ENCODE measurements at places on chromosomes 11 and 22. TPM values are rescaled to one million over a fixed set of nuclear protein-coding genes. Genes with fewer than 3 reads are reported as not detected.

DNA sequence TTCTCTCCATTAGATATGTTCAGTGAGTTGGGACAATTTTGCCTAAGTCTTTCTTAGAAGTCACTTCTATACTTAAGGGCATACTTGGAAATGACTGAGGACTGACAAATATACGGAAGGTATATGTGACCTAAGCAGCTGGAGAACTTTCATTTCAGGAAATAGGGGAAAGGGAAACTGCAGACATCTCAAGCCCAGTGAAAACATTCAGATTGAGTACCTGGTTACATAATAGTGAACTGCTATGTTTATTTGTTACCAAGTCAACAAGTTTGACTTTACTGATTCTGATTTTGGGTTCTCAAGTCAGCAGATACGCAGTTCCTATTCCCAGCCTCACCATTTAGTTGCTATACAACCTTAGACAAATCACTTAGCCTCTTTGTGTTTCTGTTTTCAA lies 1173.9 kb downstream of the LRRC4C start:
- no peak for DNase-seq

Gene OR4D5
- total RNA-seq = not detected

DNA sequence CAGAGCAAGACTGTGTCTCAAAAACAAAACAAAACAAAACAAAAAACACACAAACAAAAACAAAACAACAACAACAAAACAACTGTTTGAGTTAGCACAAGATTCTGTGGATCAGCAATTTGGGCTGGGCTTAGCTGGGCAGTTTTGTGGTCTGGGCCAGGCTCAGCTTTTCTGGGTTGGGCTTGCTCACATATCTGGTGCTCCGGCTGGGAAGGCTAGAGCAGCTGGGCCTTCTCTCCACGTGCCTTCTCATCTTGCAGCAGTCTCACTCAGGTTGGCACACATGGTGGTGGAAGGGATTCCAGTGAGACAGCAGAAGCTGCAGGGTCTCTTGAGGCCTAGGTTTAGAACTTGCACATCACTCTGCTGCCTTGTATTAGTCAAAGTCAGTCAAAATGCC lies 35.7 kb downstream of the EIF3F start:
- DNase-seq = no peak

DNA sequence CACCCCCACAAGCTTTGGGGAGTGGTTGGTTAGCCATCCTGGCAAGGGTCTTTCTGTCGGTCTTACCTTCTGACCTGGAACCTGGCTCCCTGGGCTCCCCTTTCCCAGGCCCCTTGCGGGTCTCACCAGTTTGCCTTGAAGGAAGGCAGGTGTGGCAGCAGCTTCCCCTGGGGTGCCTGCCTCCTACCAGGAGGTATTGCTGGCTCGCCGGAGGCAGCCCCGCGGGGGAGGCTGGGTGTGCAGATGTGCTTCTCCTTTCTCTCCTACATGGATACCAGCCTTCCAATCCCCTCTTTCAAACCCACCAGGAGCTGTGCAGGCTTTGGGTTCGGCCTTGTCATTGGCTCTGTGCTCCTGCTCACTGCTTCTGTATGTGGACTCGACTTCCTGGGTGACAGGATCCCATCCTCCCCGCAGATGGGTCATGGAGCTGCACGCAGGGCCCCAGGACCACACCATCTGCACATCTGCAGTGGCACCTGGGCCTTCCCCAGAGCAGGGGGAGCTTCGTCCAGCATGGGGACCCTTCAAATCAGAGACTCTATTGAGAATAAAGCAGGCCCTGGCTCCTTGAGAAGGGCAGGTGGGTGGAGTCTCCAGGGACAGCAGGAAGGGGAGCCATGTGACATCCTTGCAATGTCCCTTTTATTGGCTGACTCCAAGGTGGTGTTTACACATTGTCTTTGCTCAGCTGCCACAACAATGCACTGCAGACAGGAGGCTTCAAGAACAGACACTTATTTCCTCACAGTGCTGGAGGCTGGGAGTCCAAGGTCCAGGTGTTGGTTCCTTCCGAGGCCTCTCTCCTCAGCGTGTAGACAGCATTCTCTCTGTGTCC lies 592.0 kb downstream of the BRD1 start:
- DNase-seq = peak; percentile 55

Gene EFCAB6
- total RNA-seq = 0.31 TPM
